ENCODE measurements at places on chromosomes 2 and 18.

DNA sequence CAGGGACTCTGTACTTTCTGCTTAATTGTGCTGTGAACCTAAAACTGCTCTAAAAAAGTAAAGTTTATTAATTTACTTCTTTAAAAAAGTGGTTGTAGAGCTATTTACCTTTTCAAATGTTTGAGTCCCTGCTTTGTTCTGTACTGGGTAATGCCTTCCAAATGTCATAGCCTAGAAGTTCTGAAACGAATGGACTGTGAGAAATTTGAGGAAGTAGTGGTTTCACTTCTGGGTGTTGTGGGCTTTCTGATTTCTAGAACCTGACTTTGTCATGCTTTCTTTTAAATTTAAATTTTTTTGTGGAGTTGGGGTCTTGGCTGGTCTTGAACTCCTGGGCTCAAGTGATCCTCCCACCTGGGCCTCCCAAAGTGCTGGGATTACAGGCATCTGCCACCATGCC lies 44.6 kb downstream of the SMAD4 start:
- DNase-seq, result no peak

- DNase-seq, result no peak
Observed at GRCh38 chr2:215435870-215436704, at the start of gene FN1. FN1 (minus strand) TSS chr2:215436068; CDS start chr2:215435802, 266 bp downstream.

- DNase-seq, result peak; percentile 38
Observed at GRCh38 chr2:200525882-200526651, at the start of gene SGO2. SGO2 (plus strand) TSS chr2:200526207; CDS start chr2:200532976, 6,769 bp downstream.

GRCh38 chr2:169983506-169983905 lies 156.3 kb downstream of the UBR3 start:
- no peak for DNase-seq

- DNase-seq, result no peak
Observed at GRCh38 chr18:4069183-4069582, 385.9 kb downstream of the DLGAP1 start.
